Stimulated activated CD4-positive, alpha-beta T cell treated with anti-CD3 and anti-CD28 coated beads, Interleukin-2, amount 100 ng/mL, for 24 hours (primary cell): ENCODE measurements at places on chromosomes 1 and 21.
A peak's percentile ranks its signal among the peaks of the same experiment; 100 is the strongest.

DNA sequence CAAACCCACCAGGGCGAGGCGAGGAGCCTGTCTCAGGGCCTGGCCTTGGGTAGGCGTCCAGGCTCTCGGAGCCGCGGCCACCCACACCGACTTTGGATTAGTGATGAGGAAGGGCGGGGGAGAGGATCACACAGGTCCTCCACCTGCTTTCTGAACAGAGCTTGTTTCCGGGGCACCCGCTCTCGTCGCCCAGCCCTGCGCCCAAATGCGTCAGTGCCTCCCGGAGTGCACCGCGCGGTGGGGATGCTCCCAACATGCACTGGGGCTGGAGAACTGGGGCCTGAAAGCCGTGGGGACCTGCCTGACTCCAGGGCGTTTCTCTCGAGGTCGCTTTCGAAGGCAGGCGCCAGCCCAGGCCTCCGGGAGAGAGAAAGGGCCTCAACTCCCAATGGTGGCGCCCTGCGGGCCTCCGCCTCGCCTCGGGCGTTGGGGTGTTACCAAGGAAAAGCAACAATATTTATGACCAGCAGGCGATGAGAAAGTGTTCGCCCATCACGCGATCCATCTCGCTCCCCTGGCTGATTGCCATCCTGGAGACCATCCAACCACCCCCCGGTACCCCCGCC is 8.9 kb upstream of the LHX8 start:
- DNase-seq, result no peak

DNA sequence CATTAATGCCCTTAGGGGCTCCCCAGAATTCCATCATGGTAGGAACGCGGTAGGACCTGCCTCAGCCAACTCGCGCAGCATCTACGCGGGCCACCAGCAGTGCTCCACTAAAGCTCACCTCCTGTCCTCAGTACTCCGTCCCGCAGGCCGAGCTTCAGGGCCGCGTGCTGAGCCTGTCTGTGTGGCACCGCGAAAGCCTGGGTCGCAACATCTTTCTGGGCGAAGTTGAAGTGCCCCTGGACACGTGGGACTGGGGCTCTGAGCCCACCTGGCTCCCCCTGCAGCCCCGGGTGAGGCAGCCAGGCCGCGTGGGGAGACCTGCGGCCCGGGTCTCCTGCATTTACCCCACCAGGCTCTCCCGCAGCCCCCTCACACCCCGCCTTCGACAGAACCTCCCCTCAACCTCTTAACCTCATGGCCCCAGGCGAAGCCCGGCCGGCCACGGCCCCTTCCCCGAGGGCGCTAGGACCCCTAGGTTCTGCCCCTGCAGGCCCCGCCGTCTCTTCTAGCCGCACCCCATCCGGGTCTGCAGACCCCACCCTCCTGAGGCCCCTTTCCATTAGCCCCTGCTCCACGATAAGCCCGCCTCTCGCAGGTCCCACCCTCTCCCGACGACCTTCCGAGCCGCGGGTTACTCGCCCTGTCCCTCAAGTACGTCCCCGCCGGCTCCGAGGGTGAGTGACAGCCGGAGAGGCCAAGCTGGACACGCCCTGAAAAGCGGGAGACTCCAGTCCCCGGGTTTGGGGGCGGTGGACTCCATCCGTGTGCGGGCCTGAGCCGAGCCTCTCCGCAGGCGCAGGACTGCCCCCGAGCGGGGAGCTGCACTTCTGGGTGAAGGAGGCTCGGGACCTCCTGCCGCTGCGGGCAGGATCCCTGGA is 9.1 kb downstream of the SYTL1 start:
- no peak for DNase-seq

DNA sequence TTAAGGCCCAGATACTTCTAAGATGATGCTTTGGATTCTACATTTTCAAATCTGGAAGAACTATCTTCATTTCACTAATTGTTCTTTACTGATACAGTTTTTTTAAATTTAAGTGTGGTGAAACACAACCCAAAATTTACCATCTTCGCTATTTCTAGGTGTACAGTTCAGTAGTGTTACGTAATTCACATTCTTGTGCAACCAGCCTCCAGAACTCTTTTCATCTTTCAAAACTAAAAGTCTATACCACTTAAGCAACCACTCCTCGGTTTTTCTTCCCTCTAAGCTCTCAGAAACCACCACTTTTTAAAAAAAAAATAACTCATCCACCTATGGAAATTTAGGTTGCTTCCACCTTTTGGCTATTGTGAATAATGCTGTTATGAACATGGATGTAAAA is 220.7 kb downstream of the PDE4B start:
- DNase-seq, result no peak

GRCh38 chr1:55381983-55382382 is 166.8 kb upstream of the USP24 start:
- no peak for DNase-seq

DNA sequence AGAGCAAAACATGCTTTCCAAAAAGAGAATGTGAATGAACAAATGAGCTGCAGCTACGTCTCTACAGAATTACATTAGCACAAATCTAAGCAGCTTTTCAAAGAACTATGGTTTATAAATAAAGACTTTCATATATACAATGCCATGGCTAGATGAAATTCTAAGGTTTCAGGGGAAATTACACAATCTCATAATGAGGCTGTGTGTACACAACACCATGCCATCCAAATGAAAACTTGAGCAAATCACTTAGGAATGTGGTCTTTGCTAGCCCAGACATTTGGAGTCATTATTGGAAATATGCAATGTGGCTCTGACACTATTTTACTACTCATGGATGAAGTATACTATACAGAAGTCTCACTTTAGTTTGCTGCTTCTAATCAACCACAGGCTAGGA is 37.5 kb downstream of the SPAG17 start:
- no peak for DNase-seq

- no peak for DNase-seq
Observed at GRCh38 chr1:230855886-230856285, 12.4 kb downstream of the C1orf198 start.

DNA sequence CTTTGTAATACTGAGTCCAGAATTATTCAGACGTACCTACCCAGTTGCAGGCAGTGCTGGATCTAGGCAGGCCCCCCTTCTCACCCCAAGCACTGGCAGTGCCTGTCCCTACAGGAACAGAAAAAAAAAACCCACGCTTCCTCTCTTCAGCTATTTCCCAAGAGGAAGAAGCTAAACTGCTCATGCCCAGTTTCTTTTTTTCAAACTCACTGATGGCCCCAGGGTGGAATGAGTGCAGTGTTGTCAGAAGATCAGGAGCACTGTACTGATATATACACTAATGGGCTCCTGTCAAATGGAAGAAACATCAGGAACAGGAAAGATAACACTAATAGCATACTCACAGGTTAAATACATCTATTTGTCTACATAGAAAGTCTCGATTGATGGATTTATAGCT is 28.2 kb upstream of the DOCK7 start:
- DNase-seq, result no peak

DNA sequence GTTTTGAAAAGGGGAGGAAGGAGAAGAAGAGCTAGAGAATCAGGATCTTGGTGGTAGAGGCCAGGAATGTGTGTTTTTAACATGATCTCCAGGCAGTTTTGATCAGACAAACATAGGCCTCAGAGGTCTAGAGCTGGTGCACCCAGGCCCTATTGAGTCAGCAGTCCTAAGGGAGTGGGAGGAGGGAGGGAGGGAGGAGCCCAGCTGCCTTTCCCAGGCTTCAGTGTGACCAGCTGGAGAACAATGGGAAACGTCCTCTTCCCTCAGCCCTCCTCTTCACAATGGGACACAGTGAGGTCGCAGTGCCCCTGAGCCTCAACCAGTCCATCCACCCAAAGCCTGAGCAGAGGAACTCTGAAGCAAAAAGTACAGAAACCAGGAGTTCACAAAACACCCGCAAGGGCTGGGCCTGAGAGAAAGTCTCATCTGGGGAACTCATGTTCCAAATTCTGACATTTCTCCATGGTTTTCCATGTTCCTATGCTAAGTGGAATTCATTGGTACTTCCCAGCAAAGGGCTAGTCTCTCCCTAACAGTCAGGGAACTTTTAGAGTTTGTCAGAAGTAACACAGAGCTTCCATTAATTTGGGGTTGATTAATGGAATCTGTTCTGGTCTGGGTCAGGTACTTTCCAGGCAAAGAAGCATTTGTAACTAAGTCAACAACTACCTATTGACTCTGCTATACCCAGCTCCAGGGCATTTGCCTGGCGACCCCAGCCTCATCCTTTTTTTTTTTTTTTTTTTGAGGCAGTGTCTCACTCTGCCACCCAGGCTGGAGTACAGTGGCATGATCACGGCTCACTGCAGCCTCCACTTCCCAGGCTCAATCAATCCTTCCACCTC is 37.5 kb downstream of the ELAPOR1 start:
- DNase-seq, result no peak

- DNase-seq, result no peak
Observed at GRCh38 chr1:67880056-67880601, 46.9 kb upstream of the GNG12 start.

GRCh38 chr1:227886503-227886961 is 61.2 kb downstream of the WNT9A start:
- peak; percentile 14 for DNase-seq

- no peak for DNase-seq
Observed at GRCh38 chr21:43194303-43195120, 25.7 kb downstream of the CRYAA start.

- no peak for DNase-seq
Observed at GRCh38 chr1:220407191-220407590, 120.7 kb upstream of the MARK1 start.

- DNase-seq, result peak; percentile 55
Observed at GRCh38 chr1:6157528-6158174, 22.5 kb downstream of the CHD5 start.

DNA sequence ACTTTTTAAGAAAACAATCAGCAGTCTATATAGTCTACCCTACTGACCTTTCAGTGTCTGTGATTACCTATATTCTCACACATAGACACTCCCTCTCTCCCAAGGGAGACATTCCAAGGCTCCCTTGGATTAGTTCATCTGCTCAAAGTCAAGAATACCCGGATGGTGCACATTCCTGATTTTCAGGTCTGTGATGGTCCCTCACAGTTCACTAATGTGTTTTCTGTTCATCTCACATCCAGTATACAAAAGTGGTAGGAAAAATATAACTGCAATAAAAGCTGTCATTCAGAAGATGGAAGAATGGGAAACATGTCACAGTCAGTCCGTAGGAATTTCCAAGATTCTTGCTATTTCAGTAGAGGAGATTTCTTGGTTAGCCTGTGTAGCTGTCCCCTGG is 224.1 kb upstream of the CACYBP start:
- no peak for DNase-seq

DNA sequence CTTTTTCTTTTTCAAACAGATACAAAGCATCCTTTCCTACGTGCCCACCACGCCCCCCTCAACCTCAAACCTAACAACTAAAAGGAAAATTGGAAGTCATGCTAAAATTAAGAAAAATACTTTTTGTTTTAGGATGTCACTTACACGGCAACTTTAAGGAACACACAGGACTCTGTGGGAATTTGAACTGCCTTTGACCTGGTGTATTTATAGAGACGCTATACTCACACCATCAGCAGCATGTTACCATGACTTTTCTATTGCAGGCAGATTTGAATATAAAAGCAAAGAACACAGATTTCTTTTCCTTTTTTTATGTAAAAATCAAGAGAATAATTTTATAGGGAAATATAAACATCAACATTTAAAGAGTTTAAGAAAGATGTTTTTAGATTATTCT is 198.2 kb downstream of the SIPA1L2 start:
- no peak for DNase-seq

- DNase-seq, result no peak
Observed at GRCh38 chr1:156101880-156102279, 12.6 kb upstream of the LMNA start.

GRCh38 chr1:196933531-196934189 is 9.9 kb upstream of the CFHR2 start:
- no peak for DNase-seq

DNA sequence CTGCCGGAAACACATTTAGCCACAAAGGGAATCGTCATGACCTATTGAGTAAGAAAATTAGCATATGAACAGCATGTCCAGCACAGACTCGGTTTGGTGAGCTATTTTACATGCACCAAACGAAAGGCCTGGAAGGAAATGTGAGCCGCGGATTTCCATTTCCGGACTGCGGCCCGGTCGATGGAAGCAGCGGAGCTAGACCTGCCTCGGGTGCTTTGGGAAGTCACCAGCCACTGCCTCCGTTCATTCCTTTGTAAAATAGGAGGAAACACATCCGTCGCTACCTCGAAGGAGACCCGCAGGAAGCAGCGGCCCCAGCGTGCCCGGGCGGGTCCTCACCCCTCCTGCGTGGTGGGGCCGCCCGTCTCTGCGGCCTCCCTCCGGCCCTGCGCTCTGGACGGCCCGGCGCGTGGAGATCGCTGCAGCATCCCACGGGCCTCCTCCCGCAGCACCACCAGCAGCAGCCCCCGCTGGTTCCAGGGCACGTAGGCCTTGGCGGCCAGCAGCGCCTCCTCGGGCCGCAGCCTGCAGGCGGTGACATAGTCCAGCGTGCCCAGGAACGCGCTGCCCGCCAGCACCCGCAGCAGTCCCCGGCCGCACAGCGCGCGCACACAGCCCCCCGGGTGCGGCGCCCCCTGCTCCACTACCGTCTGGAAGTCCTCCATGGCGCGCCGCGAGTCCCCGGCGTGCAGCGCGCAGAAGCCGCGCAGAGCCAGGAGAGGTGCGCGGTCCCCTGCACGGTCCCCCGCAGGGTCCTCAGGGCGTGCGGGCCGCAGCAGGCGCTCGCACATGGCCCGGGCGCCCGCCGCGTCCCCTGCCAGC is 12.1 kb downstream of the TTC34 start:
- DNase-seq, result no peak

DNA sequence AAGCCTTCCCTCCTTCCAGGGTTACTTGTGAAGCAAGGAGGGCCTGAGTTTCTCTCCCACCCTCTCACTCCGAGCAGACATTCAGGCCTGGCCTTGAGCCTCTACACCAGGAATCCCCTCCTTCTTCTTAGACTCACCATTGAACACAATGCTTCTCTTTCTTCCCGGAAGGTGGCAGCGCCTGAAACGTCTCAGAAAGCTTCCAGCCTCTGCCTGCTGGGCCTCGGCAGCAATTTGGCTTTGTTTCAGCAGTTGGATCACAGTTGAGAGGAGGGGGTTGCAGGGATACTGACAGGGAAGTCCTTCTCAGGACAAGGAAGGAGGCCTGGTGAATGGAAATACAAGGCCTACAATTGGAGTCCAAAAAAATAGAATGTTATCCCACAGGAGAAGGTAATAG is 6.3 kb downstream of the CLDN8 start:
- no peak for DNase-seq

DNA sequence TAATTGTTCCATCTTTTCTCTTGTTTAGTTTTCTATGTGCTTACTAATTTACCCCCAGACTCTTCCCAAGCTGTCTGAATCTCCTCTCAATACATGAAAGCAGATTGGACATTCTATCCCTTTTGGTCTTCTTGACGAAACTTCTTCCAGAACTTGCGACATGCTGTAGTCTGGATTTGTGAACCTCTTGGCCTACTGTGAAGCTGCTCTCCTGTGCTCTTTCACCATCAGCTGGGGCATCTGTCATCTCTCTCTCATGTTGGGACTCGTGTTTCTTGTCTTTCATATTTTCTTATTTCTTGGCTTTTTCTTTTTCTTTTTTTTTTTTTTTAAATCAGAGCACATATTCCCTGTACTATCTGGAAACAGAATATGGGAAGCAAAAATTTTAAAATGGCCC is 6.8 kb downstream of the CPT2 start:
- no peak for DNase-seq

GRCh38 chr1:57061369-57061768 is 95.6 kb upstream of the C8B start:
- DNase-seq, result no peak
